ENCODE measurements at places on chromosomes 2 and 18. TPM values are rescaled to one million over a fixed set of nuclear protein-coding genes. Genes with fewer than 3 reads are reported as not detected.

The TEX44 gene
- total RNA-seq: not detected

The ACYP2 gene
- total RNA-seq: 47.1 TPM

The SLC66A2 gene
- total RNA-seq: 40.0 TPM

- no peak for DNase-seq
Measured at GRCh38 chr2:142629193-142629592, 248.3 kb upstream of the KYNU start.

DNA sequence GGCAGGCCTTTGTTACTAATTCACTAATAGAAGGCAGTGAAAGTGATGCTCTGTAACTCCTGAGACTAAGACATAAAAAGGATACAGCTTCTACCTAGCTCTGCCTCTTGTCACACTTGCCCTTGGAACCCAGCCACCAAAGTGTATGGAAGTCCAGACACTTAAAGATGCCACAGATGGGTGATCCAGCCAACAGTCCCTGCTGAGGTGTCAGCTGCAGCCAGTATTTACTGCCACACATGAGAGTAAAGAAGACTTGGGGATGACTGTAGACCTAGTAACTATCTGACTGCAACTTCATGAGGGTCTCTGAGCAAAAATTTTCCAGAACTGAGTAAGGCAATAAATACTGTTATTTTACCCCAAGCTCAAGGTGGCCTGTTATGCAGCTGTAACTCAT is 8.8 kb downstream of the IMMT start:
- DNase-seq: peak; percentile 43

- DNase-seq: peak; percentile 31
Measured at GRCh38 chr2:73952499-73953446, 26.1 kb downstream of the DGUOK start.

DNA sequence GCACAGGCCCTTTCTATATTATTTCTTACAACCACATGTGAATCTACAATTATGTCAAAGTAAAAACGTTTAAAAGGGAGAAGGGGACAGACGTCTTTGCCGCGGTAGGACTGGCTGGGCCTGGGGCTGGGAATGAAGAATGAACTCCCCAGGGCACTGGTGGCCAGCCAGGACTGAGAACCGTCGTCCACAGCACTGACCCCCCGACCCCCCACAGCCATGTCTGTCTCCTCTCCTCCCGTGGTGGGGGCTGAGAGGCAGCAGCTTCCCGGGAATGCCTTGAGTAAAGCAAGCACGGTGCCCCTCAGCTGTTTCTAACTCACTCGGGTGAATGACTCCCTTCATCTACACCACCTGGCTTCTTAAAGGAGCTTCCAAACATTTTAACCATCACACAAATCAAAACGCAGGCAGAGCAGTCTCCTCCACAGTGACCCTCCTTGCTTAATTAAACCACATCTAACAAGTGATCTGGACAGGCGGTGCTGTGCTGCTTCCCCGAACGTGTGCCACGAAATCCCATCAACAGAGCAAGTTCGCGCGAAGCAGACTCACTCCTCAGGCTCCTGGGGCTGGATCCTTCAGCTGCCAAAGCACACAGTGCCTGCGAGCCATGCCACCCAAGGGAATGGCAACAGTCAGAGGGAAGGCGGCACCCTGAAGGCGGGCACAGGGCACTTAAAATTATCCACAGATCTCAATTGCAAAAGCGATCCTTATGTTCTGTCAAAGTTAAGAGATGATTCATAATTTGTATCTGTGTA is 217.7 kb downstream of the EIPR1 start:
- DNase-seq: no peak

GRCh38 chr2:2127467-2127866 is 203.6 kb downstream of the MYT1L start:
- no peak for DNase-seq

DNA sequence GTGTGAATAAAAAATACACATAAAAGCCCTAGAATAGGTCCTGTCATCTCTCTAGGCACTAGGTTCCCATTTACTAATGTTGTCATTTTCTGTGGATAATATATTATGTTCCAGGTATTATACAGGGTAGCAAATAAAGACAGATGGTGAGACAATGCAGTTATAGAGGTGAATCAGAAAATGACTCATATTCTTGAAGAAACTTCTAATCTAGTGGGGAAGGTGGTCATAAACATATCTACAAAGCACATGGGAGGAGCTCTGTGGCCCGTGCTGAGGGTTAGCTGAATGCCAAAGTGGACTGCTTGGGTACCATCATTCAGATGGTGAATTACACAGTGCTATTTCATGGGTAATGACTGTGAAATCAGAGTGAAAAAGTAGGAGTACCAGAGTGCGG is 700.9 kb downstream of the ERBB4 start:
- DNase-seq: no peak

DNA sequence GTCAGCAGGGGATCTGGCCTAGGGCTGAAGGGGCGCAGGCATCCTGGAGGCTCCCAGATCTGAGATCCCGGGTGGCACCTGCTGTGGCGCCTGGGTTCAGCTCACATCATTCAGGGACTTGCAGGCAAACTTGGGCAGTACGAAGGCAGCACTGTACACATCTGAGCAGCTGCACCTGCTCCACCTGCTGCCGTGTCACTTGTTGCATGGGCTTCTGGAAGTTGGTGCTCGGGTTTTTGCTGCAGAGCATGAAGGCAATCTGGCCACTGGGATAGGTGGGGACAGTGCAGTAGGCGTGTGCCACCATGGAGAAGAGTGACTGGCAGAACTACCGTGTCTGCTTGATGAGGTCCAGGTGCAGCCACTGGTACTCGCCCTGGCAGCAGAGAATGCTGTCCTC is 48.6 kb downstream of the UGGT1 start:
- DNase-seq: no peak

DNA sequence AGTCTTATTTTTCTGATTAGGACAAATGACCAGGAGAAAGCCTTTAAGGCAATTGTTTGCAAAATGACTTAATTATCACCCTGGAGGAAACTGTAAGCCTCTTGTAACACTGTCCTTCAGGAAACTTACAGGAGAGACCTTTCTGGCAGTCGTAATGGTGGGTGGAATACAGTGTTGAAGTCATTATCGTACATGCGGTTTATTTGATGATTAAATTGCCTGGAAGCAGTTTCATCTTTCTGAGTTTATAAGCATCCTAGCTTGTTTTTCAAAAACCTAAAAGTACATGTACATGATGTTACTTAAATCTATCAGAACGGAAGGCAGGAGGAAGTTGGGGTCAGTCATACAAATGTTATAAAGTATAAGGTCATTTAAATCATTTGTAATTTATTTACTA is 86.2 kb upstream of the RAB27B start:
- no peak for DNase-seq

GRCh38 chr2:156537141-156537540 is 101.0 kb downstream of the GPD2 start:
- DNase-seq: no peak
